ENCODE measurements at places on chromosomes 12 and 14.

DNA sequence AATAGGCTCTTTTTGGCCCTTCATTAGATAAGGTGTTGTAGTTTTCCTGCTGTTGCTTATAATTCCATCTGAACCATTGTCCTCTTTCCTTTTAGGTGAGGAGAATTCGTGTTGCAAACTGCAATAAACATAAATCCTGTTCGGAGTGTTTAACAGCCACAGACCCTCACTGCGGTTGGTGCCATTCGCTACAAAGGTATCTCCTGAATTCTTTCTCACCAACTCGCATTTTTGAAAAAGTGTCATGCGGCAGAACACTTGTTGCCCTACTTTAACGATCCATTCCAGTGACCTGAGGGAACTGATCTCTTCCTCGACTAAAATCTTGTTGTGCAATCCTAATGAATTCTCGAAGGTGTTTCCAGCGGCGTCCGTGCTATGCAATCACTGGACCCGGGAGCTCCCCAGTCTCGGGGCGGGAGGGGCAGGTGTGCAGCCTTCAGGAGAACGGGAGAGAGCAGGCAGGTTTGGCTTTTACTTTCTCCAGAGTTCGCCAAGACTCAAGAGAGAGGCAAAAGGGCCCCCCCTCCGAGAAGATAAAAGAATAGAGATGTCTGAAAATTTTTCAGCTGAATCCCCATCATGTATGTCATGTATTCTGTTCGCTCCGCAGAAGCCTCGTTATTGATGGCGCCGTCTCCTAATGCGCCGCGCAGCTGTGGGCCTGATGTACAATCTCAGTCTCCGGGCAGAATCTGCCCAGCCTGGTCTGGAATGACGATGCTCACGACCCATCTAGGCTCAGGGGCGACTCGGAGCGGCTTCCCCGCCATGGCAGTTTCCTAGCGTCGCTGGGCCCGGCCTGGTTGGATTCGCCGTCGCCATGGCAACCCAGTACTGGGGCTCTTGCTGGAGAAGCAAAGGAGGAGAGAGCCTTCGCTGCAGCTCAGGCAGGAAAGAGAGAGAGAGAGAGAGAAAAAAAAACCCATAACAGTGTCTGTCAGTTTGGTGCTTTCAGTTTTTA is 38.2 kb downstream of the PLXNC1 start:
- no peak for DNase-seq

GRCh38 chr14:41986083-41986645 is 379.5 kb downstream of the LRFN5 start:
- no peak for DNase-seq

GRCh38 chr12:126095748-126096510 is 1030.7 kb downstream of the AACS start:
- DNase-seq: no peak

GRCh38 chr14:101207897-101208296 is 304.4 kb upstream of the RTL1 start:
- no peak for DNase-seq

All from NCI-H1436 treated with DMSO at 0.1 percent for 48 hours (cell line).